ENCODE measurements at places on chromosomes 4 and X.

DNA sequence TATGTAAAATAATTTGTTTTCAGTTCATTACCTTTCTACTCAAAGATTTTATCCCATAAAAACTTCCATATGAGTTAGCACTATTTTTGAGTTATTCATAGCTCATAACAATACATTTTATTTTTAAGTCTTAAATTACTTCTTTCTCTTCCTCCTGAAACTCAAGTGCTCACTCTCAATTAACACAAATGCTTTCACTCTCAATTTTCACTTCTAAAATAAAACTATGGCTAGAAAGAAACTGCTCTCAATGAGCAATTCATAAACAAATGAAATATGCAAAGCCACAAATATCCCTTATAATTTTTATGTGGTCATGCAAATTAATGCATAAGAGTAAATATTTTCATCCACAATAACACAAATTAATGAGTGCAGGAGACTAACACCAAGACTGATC is 38.8 kb downstream of the MAML3 start:
- no peak for DNase-seq

GRCh38 chr4:174523025-174523693 is 871 bp upstream of the HPGD start:
- DNase-seq: peak; percentile 37

DNA sequence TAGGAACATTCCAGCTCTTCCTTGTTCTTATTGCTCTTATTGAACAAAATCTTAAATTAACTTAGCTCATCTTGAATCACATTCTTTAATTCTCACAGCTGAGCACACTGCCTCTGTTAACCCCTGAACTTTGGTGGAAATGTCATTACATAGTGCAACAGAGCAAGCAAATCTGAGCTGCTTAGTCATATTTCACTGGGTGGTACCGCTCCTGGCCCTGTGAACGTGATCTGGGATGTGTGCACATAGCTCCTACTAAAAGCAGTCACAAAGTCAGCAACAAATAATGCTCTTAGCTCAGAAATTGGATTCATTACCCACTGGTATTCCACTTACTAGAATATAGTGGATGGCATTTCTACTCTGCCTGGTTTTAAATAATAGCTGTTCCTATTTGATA is 27.9 kb downstream of the ARHGEF6 start:
- DNase-seq: peak; percentile 57

DNA sequence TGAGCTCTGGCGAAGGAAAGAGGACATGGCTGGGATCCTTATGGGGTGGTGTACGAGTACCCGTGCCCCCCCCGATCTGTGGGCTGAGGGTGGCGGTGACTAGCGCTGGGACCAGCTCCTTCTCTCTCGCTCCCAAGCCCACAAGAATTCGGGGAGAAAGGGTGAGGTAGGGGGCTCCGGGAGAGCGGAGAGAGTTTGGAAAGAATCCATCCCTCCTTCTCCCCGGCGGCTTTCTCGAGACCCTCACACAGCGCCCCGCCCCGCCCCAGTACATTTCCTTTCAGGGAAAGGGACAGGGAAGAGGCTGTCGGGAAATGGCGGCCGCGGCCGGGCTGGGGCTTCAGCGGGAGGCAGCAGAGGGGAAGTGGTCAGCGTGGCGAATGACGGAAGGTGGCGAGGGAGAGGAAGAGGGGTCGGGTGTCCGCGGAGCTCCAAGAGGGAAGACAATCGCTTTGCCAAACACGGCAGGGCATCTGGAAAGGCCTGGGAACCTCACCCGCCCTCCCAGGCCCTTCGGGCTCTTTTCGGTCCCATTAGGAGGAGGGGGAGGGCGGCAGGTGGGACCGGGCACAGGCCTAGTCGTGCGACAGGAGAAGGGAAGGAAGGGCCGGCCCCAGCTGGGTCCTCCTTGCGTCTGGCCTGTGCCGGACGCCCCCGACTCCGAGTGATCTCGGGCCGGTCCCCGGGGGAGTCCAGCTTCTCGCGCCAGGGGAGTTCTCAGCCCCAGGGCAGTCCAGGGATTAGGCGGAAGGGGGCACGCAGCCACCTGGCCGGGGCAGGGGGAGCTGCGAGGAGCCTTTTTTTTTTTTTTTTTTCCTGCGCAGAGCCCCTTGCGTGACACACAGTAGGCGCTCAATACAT is 10.2 kb downstream of the HNRNPH2 start:
- DNase-seq: no peak

DNA sequence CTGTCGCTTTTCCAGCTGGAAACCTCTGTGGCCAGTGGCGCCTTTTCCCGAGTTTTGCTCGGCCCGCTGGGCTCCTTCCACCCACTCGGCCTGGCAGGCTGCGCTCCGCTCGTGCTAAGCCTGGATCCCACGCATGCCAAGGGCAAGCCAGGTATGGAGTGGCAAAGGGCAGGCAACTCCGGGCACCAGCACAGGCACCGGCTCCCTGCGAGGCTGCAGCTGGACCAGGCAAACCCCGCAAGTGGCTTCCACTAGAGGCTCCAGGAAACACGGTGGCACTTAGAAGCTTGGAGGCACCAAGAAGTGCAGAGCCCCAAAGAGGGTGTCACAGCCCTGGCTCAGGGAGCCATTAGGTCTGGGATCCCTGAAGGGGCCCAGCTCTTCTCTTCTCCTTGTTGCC is 59.5 kb downstream of the PPA2 start:
- no peak for DNase-seq

GRCh38 chrX:45622538-45622937 is 421.9 kb upstream of the DIPK2B start:
- peak; percentile 92 for DNase-seq

GRCh38 chr4:153217440-153217839 is 13.2 kb downstream of the TRIM2 start:
- DNase-seq: peak; percentile 88

DNA sequence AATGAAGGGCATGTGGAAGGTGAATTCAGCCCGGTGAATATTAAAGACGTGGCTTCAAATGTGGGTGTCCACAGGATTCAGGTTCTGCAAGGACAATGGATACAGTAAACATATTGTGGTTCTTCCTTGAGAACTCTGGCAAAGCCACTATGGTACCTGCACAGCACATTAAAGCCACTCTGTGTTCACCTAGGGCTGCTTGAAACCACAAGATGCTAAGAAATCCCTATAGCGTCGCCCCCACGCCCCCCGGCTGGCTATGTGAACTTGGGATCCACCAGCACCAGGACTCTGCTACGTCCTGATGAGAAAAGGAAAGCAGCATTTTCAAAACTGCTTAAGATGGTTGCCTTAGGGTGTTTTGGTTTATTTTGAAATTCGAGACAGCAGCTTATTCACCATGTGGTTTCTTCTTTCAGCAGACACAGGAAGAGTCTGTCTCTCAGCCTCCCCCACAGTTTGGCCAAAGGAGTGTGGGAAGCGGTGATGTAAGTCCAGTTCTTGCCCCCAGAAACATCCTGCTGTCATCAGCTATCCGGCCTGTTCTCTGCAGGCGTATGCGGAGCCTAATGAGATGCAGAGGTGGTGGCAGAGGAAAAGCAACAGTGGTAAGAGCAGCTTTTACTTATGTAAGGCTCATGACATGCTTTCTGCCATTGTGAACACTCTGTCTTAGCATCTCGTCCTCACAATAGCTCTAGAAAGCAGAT is 111.5 kb downstream of the AFAP1 start:
- DNase-seq: peak; percentile 100

GRCh38 chr4:62429297-62429696 is 1229.2 kb downstream of the ADGRL3 start:
- DNase-seq: no peak

DNA sequence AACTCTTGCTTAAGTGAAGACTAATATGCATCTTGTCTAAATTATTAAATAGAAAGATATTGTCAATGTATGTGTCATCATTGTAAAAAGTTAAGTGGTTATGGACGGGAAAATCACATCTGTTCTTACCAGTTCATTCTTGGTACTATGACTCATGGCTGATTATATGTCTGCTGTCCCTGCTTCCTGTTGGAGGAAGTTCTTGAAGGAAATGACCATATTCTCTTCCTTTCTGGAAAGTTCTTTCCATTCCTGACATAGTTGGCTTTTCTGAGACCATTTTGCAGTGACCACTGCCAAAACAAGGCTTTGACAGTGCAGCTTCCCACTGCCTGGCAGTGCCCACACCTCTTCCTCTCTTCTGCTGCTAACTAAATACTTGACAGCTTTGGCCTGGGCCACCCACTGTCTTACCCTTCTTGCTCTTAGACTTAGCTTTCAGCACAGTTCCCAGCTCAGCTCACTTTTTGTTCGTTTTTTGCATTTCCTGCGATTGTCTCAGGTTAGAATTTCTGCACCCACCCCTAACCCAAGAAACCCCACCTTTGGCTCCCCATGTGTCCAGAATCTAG is 13.2 kb upstream of the CLDN24 start:
- DNase-seq: peak; percentile 94

- DNase-seq: no peak
Measured at GRCh38 chr4:120971884-120972283, 49.4 kb upstream of the PRDM5 start.

- peak; percentile 94 for DNase-seq
Measured at GRCh38 chr4:73725985-73726384, 14.4 kb upstream of the CXCL8 start.

DNA sequence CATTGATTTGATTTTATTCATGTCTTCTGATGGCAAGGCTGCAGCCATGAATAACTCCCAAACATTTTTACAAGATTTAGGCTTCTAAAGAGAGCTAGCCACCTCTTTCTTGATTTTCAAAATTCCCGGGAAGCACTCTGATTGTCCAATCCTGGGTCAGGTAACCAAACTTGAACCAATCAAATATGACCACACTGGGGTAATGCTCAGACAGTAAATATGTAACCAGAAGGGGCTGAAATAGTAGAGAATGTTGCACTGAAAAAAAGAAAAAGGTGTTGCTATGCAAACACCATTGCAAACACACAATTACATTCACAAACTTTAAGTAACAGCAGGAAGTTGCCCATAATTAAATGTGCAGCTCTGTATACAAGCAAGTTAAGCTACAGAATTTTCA is 112.9 kb upstream of the IQCM start:
- DNase-seq: no peak

DNA sequence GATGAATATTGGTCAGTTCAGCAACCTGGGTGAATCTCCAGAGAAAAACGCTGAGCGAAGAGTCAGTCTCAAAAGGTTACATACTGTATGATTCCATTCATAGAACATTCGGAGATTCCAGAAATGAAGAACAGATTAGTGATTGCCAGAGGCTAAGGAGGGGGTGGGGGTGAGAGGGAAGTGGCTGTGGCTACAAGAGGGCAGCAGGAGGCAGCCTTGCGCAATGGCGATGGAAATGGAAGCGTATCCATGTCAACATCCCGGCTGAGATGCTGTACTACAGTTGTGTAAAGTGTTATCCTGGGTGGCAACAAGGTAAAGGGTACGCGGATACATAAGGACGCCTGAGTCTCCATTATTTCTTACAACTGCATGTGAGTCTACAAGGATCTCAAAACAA is 18.0 kb downstream of the LYAR start:
- peak; percentile 18 for DNase-seq

DNA sequence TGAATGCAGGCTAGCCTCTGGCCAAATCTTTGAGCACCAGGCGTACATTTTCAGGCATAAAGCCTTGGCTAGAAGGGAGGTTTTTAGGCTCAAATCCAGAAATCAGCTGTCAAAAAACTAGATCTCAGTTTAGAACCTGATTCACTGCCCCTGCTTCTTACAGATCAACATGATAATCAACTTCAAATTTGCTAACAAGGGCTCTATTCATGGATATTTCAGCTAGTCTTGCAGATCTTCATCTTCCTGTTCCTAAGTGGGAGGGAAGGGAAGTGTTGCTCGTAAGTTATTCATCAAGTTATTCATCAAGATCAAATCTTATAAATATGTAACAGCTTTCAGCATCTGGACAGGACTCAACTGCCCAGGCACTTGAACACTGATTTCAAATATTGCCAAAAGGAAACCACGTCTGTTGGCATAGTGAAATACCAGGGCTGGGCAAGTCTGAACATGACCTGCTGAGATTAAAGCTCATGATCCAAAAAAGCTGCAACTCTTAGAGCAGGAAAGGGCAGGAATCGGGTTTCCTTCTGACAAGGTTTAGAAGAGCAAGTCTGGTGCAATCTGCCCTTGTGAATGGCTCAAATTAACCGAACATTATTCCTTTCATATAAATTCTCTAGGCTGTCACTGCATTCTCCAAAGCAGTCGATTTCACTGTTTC is 200.3 kb downstream of the PDGFC start:
- DNase-seq: peak; percentile 85

- no peak for DNase-seq
Measured at GRCh38 chrX:44063606-44064005, 90.4 kb upstream of the NDP start.

- DNase-seq: no peak
Measured at GRCh38 chr4:93828995-93829819, 654 bp downstream of the ATOH1 start.

DNA sequence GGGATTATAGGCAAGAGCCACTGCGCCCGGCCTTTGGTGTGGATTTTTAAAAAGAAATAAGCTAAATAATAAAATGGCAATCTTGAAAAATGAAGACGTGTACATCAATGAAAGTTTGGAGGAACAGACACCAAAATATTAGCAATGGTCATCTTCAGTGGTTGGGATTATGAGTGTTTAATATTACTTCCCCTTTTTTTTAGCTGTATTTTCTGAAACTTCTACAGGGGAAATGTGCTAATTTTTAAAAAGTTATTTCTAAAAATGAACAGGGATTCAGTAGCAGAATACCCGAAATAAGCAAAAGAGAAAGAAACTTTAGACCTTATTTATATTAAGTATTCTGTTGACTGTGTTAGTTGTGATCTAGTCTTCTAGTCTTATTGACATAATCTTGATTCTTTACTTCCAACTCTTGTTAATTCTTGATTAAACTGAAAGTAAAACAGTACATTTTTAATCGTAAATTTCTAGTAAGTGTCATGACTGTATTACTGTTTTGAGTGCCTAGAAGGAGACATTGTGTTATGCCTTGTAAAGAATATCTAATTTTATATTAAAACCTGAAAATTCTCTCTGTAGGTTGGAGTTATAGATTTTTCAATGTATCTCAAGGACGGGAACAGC is 51.3 kb downstream of the RUFY3 start:
- DNase-seq: no peak

GRCh38 chr4:8911316-8912088 is 39.9 kb upstream of the HMX1 start:
- peak; percentile 9 for DNase-seq

- DNase-seq: no peak
Measured at GRCh38 chr4:80207172-80207583, 9.9 kb downstream of the PRDM8 start.

DNA sequence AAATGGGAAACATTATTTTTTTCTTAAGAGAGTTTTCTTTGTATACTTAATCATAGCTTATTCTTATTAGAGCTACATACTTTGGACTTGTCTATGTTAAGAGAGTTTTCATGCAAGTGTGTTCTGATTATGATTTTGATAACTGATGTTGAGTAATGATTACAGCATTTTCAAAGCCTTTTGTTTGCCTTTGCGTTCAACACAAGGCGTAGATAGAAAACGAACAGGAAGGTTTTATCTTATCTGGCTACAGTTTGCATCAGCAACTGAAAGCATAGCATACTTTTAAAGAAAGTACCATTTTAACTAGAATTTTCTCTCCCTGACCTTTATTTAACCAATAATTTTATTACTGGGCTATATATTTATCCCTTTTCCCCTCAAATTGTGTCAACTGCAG is 51.6 kb upstream of the PDLIM5 start:
- no peak for DNase-seq

- DNase-seq: no peak
Measured at GRCh38 chrX:106007815-106008214, 30.7 kb downstream of the SERPINA7 start.
